ENCODE measurements at places on chromosomes 1 and 21. TPM values are rescaled to one million over a fixed set of nuclear protein-coding genes. Genes with fewer than 3 reads are reported as not detected.

GRCh38 chr1:97668945-97669344 lies 251.9 kb downstream of the DPYD start:
- peak; percentile 8 for DNase-seq
- H3K27me3 ChIP-seq = no peaks in the 10 kb centered on the region
- H3K4me3 ChIP-seq = no peak overlapping the region
- H3K27ac ChIP-seq = no peak overlapping the region

DNA sequence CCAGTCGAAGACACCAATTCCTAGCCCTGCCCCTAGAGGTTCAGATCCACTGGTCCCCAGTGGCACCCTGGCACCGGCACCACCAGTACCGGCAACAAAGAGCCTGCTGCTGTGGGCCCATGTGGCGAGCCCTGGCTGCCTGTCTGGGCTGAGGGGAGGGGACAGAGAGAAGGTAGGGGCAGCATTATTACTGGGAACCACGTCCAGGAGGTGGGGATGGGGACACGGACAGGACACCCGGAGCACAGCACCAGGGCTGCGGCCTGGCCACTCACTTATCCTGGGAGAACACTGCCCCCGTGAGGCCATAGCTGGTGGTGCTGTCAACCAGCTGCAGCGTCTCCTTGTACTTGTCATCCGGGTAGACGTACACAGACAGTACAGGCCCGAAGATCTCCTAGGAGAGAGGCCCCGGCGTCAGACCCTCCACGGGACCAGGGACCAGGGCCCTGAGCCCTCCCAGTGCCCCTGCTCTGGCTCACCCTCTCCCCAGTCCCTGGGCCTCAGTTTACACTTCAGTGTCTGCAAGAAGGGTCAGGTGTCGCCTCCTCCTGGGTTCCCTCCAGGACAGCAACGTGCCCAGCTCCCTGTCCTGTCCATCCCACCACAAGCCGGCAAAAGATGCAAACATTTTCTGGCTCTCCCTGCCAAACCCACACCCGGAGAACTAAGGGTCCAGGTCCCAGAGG lies 15.8 kb upstream of the TAS1R2 start:
- H3K27ac ChIP-seq = no peak overlapping the region
- no peaks in the 10 kb centered on the region for H3K36me3 ChIP-seq
- no peaks in the 10 kb centered on the region for H3K4me1 ChIP-seq
- no peaks in the 10 kb centered on the region for H3K27me3 ChIP-seq
- no peak overlapping the region for H3K4me3 ChIP-seq

- no peaks in the 10 kb centered on the region for H3K36me3 ChIP-seq
- no peaks in the 10 kb centered on the region for H3K4me1 ChIP-seq
- H3K27me3 ChIP-seq = no peaks in the 10 kb centered on the region
- no peak overlapping the region for H3K4me3 ChIP-seq
- DNase-seq = no peak
These were observed 21.6 kb downstream of the METTL13 start for GRCh38 chr1:171803045-171803444.

GRCh38 chr1:63743781-63744180 lies 30.0 kb upstream of the ROR1 start:
- H3K27me3 ChIP-seq = no peaks in the 10 kb centered on the region
- no peaks in the 10 kb centered on the region for H3K36me3 ChIP-seq
- no peak overlapping the region for H3K27ac ChIP-seq

DNA sequence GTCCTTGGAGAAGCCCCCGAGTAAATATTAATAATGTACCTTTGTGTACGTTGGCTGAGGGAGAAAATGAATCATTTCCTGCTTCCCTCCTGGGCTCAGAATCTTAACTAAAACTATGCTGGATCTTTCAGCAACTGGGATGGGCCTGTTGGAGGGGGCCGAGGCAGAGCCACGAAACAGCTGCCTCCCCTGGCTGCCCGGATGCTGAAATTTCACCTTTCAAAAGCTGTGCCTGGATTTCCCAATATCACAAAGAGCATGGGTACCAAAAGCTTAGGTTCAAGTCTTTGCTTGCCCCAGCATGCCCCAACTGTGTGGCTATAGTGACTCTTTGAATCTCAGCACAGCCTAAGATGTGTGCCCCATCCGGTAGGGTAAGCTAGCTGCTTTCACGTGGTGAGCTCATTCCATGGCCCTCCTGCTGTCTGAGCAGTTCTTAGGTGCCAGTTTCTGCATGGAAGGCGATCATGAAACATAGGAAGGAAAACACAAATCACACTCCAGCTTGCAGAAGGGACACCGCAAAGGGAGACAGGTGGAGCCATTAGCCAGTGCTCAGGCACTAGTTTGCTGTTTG lies 473.5 kb downstream of the PTPRU start:
- no peaks in the 10 kb centered on the region for H3K36me3 ChIP-seq
- H3K27ac ChIP-seq = no peak overlapping the region
- no peaks in the 10 kb centered on the region for H3K4me1 ChIP-seq
- DNase-seq = no peak
- no peak overlapping the region for H3K4me3 ChIP-seq
- no peaks in the 10 kb centered on the region for H3K27me3 ChIP-seq

GRCh38 chr1:151165281-151165737 lies 393 bp downstream of the LYSMD1 start:
- H3K27me3 ChIP-seq = no peaks in the 10 kb centered on the region
- peaks cover 1% of the 10 kb centered on the region for H3K36me3 ChIP-seq
- no peak for DNase-seq
- H3K4me1 ChIP-seq = no peaks in the 10 kb centered on the region
- H3K27ac ChIP-seq = peak overlapping the region; percentile 96
- H3K4me3 ChIP-seq = peak overlapping the region; percentile 35

DNA sequence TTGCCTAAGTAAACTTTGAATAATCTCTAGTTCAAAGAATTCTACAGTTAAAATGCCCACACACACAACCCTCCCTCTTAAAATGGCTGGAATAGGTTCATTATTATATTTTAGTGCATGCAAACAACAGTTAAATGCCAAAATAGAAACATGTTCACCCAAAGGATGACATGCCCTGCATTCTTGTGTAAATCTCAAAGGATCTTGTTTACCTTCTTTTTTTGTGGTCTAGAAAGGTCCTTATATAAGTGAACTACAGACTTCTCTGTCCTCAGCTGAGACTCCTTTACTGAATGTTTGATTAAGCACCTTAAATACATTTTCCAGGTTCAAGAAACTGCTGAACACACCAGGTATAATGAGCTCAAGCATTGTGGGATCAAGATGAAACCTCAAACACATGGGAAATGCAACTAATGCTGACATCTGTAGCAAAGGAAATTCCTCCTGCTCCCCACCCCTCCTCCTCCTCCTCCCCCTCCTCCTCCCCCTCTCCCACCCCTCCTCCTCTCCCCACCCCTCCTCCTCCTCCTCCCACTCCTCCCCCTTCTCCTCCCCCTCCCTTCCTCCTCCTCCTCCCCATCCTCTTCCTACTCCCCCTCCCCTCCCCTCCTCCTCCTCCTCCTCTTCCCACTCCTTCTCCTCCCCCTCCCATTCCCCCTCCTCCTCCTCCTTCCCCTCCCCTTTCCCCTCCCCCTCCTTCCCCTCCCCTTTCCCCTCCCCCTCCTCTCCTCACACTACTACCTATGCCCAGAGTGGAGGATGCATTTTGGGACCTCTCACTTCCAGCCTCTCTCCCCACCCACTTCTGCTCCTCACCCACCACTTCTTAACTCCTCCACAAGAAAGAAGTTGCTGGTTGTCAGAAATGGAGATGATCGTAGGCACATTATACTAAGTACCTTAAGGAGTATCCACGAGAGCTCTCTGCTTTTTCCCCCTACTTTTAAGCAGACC lies 233.9 kb downstream of the MRPL39 start:
- H3K36me3 ChIP-seq = no peaks in the 10 kb centered on the region
- H3K4me1 ChIP-seq = no peaks in the 10 kb centered on the region
- H3K27ac ChIP-seq = no peak overlapping the region
- no peaks in the 10 kb centered on the region for H3K27me3 ChIP-seq
- no peak for DNase-seq

GRCh38 chr1:36645867-36646266 lies 163.2 kb upstream of the CSF3R start:
- DNase-seq = no peak
- no peak overlapping the region for H3K27ac ChIP-seq
- no peaks in the 10 kb centered on the region for H3K4me1 ChIP-seq
- H3K36me3 ChIP-seq = no peaks in the 10 kb centered on the region

DNA sequence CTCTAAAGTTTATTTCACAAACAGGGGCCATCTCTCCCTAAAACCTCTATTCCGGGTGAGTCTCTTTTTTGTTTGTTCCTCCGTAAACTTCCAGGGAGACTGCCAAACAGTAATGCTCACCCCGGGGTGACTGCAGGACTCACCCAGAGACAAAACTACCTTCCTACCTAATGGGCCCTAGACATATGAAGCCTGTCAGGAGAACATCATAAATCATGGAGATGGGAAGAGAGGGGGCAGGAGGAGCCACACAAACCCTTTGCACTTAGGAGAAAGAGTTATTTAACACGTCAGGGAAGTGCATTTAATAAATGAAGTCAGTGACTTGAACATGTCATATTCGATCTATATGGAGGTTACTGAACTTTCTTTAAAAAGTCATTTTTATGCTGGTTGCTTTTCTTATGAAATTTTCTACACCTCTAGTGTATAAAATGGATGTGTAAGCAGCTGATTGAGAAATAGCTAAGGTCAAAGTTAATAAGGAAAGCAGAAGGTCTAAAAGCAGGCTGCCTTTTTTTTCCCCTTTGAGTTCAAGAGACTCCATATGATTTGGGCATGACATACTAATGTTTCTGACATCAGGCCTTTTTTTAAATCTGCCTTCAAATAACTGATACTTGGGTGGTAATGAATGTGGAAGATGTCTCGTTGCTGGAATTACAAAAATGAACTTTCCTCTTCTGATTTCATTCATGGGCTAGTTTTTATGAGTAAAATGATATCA lies 286.9 kb upstream of the USP25 start:
- DNase-seq = no peak
- H3K4me3 ChIP-seq = no peak overlapping the region
- no peaks in the 10 kb centered on the region for H3K36me3 ChIP-seq

DNA sequence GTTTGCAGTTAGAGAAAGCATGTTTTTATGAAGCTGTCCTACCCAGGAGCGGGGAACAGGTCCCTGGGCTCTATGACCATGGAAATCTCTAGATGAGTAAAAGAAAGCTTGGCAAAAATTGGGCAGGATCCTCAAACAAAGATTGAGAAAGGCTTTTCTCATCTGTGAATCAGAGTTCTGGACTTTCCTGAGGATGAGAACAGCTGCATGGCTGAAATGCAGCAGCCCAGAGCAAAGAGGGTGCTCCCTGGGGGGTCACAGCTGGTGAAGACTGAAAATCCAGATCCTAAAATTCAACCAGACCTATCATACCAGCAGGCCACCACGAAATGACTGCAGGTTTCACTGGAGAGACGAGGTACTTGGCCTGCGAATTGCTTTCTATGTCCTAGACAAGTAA lies 65.7 kb upstream of the APP start:
- H3K36me3 ChIP-seq = no peaks in the 10 kb centered on the region
- no peaks in the 10 kb centered on the region for H3K4me1 ChIP-seq
- no peaks in the 10 kb centered on the region for H3K27me3 ChIP-seq
- DNase-seq = no peak

- H3K36me3 ChIP-seq = no peaks in the 10 kb centered on the region
- H3K4me3 ChIP-seq = no peak overlapping the region
- no peaks in the 10 kb centered on the region for H3K4me1 ChIP-seq
These were observed 226.7 kb downstream of the NPHP4 start for GRCh38 chr1:5765483-5765882.

DNA sequence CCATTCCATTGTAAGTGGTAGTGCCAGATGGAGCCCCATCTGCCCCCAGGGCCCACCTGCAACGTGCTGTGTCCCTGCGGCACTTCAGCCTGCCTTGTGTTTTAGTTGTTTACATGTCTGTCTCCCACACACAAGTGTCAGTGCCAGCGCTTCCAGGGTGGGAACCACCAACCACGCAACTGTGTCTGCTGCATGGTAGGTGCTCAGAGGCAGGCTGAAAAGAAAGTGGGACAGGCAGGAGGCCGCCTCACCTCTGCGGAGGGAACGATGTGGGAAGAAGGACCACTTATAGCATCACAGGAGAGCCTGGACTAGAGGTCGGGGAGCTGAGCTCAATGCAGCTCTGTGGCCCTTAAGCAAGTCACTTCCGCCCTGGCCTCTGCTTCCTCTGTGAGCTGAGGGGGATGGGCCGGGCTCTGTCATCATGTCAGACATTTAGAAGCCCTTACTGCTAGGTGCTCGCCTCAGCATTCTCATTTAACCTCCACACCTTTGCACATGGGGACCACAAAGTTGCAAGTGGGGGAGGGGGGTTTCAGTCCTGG lies 17.9 kb downstream of the SLC9A1 start:
- DNase-seq = no peak
- H3K4me1 ChIP-seq = no peaks in the 10 kb centered on the region
- H3K36me3 ChIP-seq = no peaks in the 10 kb centered on the region
- H3K27ac ChIP-seq = no peak overlapping the region

DNA sequence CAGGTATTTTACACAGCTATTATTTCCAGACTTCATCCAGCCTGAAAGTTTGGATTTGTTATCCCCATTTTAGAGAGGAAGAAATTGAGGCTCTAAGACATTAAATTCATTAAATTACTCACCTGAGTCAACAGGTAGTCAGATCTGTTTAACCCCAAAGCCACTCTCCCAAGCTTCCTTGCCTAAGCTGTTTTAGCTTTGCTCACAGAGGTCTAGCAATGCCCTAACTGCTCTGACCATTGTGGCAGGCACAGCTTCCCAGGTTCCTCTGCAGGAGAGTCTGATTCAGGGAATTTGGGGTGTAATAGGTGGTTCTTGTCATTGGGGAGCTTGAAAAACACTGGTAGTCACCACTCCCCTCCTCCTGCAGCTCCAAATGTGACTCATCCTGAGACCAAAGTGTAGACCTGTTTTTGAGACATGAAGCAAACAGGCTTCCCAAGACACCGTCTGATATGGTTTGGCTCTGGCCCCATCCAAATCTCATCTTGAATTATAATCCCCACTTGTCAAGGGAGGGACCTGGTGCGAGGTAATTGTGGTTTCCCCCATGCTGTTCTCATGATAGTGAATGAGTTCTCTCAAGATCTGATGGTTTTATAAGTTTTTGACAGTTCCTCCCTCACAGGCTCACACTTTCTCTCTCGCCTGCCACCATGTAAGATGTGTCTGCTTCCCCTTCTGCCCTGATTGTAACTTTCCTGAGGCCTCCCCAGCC lies 142.8 kb upstream of the DNAH14 start:
- no peak for DNase-seq
- H3K4me3 ChIP-seq = no peak overlapping the region
- no peak overlapping the region for H3K27ac ChIP-seq
- no peaks in the 10 kb centered on the region for H3K36me3 ChIP-seq
- H3K4me1 ChIP-seq = no peaks in the 10 kb centered on the region

GRCh38 chr1:39569034-39569433 lies 7.6 kb downstream of the PABPC4 start:
- no peak overlapping the region for H3K27ac ChIP-seq
- no peaks in the 10 kb centered on the region for H3K27me3 ChIP-seq
- peaks cover 15% of the 10 kb centered on the region for H3K36me3 ChIP-seq
- DNase-seq = no peak
- H3K4me3 ChIP-seq = no peak overlapping the region
- peaks cover 23% of the 10 kb centered on the region for H3K4me1 ChIP-seq

GRCh38 chr1:35832276-35832905 lies 24.6 kb downstream of the AGO4 start:
- H3K4me1 ChIP-seq = no peaks in the 10 kb centered on the region
- H3K27ac ChIP-seq = no peak overlapping the region
- DNase-seq = no peak
- H3K4me3 ChIP-seq = no peak overlapping the region

Gene DCDC2B
- total RNA-seq = not detected

Gene GSTM5
- 6.0 TPM for total RNA-seq

Gene HPDL
- 78.2 TPM for total RNA-seq

Gene NR1I3
- not detected for total RNA-seq

Gene RGS13
- total RNA-seq = not detected

All from Caco-2 (cell line).